T-helper 1 cell (primary cell): ENCODE measurements at places on chromosomes 6 and 20.

- no peak for DNase-seq
Observed at GRCh38 chr20:46154305-46154704, 36.2 kb downstream of the CD40 start.

GRCh38 chr6:105733556-105734162 is 330.8 kb upstream of the PREP start:
- DNase-seq, result no peak

DNA sequence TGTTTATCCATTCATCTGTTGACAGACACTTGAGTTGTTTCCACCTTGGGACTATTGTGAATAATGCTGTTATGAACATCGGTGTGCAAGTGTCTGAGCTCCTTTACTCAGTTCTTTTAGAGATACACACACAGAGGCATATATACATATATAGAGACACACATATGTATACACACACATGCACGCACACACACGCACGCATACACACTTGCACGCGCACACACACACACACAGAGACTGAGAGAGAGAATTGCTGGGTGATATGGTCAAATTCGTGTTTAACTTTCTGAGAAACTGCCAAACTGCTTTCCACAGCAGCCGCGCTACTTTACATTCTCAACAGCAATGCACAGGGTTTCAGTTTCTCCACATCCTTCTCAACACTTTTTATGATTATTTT is 273.3 kb downstream of the FARS2 start:
- DNase-seq, result no peak

DNA sequence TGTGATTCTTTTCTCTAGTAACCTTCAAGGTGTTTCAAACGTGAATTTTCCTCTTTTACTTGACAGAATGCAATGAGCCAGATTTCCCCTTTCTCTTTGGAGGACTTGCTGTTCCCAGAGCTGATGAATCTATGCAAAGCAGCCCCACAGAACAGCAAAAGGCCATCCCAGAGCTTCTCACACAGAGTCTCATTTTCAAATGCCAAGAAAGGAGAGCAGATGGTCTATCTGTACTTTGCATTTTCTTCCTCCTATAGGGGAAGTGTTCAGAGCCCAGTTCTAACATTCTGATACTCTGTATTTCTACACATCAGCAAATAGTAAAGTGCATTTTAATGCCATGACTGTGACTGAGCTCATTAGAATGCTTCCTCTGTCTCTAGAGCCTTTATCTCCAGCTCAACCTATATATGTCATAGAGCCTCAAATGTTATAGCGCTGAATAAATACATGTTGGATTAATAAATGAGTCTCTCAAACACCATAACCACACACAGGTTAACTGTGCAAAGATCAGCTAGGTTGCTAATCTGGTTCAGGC is 81.8 kb upstream of the EYA4 start:
- DNase-seq, result no peak
